ENCODE measurements at places on chromosomes 6 and 20. TPM values are rescaled to one million over a fixed set of nuclear protein-coding genes. Genes with fewer than 3 reads are reported as not detected.
A peak's percentile ranks its signal among the peaks of the same experiment; 100 is the strongest.

DNA sequence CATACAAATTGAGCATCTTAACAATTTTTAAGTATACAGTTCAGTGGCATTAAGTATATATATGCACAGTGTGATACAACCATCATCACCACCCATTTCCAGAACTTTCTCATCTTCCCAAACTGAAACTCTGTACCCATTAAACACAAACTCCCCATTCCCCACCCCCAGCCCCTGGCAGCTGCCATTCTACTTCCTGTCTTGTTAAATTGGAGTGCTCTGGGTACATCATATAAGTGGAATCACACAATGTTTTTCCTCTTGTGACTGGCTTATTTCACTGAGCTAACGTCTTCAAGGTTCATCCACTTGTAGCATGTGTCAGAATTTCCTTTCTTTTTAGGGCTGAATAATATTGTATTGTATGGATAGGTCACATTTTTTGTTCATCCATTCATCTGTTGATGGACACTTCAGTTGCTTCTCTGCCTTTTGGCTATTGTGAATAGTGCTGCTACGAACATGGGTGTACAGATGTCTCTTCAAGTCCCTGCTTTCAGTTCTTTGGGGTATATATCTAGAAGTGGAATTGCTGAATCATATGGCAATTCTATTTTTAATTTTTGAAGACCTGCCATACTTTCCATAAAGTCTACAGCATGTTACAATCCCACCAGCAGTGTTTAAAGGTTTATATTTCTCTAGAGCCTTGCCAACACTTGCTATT, 19.6 kb upstream of the RREB1 start:
- DNase-seq: no peak

GRCh38 chr6:130783416-130784107, 43.6 kb upstream of the SMLR1 start:
- DNase-seq: no peak

- peak; percentile 66 for DNase-seq
These were observed 14.3 kb upstream of the NCOA3 start for GRCh38 chr20:47487175-47487917.

OR2H2 gene
- not detected for total RNA-seq

TMEM217 gene
- total RNA-seq: 0.40 TPM

ADGRB3 gene
- total RNA-seq: under 0.01 TPM

RNF144B gene
- total RNA-seq: 2.3 TPM
